ENCODE measurements at places on chromosomes 7 and 10.
A peak's percentile ranks its signal among the peaks of the same experiment; 100 is the strongest.

- no peak for DNase-seq
Observed at GRCh38 chr10:46310143-46310514, 23.3 kb downstream of the ANTXRL start.

DNA sequence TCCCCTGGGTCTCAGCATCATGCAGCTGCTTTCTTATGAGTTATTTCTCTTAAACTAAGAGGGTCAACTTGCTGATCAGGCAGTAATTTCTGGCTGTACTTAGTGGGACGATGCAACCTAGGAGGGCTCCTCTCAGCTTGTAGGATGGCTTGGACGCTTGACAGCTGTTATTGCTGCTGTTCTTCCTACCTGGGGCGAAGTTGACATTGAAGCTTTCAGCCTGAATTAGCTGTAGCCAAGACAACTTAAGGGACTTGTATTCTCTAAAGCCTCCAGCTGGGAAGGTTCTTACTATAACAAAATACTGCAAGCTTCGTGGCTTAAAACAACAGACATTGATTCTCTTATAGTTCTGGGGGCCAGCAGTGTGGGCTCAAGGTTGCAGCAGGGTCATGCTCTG, 224.9 kb downstream of the ACTR3B start:
- DNase-seq = no peak

DNA sequence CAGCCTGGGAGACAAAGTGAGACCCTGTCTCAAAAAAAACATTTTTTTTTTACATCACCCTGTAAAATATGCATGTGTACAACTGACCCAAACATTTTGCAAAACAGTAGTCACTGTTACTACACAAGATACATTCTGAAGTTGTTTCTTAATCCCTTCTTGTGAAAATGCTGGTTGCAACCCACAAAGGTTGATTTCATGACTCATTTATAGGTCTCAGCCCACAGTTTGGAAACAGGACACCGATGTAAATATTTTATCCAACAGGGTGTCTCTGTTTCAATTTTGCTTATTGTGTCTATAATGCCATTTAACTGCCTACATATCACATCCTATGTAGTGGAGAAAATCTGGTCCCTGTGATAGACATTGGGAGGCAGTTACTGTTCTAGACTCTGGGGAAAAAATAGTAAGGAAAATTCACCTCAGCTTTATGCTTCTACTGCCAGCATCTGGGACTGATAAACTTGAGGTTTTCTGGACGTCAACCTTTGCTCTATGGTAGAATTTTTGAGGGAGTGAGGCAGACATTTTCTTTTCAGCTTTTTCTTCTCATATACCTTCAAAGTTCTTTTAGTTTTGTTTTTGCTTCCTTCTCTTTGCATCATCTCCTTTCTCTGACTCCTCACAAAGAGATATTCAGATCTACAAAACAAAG, 1.6 kb upstream of the RAB19 start:
- no peak for DNase-seq

- peak; percentile 7 for DNase-seq
Observed at GRCh38 chr7:11831736-11832495, at the start of gene THSD7A. THSD7A (minus strand) TSS chr7:11832198; CDS start chr7:11831946, 252 bp downstream.

DNA sequence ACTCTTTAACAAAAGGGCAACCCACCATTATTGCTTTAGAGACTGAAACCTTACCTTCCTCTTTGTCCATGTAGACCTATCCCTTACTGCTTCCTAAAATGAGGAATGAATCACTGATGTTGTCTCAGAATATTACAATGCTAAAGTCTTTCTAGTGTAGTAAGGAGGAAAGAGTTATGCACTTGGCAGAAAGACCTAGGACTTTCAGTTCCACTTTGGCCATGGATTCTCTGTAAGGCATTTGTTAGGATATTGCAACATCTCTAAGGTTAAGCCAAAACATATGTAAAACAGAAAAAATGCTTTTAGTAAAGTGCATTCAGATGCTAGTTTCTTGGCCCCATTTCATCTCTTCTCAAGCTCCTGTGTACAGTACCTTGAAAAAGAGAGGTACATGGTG, 230.9 kb downstream of the PARD3 start:
- DNase-seq = no peak
